ENCODE measurements at places on chromosomes 3 and 15. TPM values are rescaled to one million over a fixed set of nuclear protein-coding genes. Genes with fewer than 3 reads are reported as not detected.

The ATP10A gene
- total RNA-seq: 4.4 TPM

DNA sequence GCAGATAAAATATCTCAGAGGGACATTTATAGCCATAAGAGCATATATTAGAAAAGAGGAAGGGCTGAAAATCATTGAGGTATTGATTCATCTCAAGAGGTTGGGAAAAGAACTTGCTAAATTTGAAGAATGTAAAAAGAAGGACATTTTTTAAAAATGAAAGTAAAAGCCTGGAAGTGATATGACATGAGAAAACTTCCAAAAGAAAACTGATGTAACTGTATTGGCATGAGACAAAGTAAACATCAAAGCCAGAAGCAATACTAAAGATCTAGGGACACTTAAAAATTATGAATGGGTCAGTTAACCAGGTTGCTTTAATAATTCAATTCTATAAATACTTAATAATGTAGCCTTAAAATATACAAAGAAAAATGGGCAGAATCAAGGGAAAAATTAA lies 31.9 kb downstream of the CEP63 start:
- DNase-seq: peak; percentile 44

GRCh38 chr3:30332196-30333021 lies 274.0 kb upstream of the TGFBR2 start:
- no peak for DNase-seq

DNA sequence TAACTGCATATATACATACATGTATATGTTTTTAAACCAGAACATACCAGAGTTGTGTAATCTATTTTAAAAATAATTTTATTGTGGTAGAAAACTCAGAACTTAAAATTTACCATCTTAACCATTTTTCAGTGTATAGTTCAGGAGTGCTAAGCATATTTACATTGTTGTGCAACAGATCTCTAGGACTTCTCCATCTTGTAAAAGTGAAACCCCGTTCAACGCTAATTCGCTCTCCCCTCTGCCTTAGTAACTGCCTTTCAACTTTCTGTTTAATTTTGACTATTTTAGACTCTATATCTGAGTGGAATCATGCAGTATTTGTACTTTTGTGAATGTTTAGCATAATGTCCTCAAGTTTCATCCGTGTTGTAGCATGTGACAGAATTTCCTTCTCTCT lies 51.8 kb upstream of the SSR3 start:
- no peak for DNase-seq

- DNase-seq: no peak
Observed at GRCh38 chr15:22930782-22931484, 49.2 kb downstream of the CYFIP1 start.

DNA sequence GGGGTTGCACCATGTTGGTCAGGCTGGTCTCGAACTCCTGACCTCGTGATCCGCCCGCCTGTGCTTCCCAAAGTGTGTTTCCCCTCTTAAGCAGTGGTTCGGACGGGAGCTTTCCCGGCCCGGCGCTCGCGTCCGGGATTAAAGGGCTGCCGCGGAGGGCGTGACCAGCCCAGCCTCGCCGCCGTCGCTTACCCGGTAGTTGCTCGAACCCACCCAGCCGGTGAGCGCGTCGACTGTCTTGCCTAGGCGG lies 513 bp downstream of the CLASP2 start:
- DNase-seq: peak; percentile 57

DNA sequence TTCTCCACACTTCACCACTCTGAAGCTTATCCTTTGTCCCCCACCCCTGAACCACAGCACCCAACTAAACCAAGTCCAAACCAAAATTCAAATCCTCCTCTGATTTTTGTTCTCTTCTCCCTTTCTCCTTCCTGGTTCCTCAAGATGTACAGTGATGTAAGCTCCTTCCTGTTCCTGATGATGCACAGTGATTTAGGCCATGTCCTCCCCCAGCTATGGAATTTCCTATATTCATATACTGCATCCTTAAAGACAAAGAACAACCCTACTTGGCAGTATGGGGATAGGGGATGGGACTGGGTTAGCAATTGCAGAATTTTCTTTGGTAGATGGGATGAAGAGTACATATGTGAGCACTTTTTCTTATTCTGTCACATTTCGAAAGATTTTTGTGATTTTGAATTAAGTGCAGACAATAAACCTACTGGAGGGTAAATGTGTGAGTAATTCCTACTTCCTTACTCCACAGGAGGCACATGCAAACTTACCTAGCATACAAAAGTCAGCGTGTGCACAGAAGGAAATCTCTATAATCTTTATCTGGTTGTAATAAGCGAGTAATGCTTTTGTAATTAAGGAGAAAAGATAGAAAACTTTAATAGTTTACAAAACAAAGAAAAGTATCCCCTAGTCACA lies 125.0 kb downstream of the ANO10 start:
- DNase-seq: no peak

The KIF23 gene
- total RNA-seq: 48.6 TPM

The NR2E3 gene
- total RNA-seq: 0.63 TPM

The CGNL1 gene
- total RNA-seq: 11.0 TPM

GRCh38 chr15:90761629-90762028 lies 44.5 kb downstream of the BLM start:
- no peak for DNase-seq

GRCh38 chr3:126994661-126995245 lies 11.8 kb downstream of the PLXNA1 start:
- DNase-seq: peak; percentile 25

GRCh38 chr15:62606376-62607113 lies 436.0 kb upstream of the TPM1 start:
- DNase-seq: peak; percentile 99

DNA sequence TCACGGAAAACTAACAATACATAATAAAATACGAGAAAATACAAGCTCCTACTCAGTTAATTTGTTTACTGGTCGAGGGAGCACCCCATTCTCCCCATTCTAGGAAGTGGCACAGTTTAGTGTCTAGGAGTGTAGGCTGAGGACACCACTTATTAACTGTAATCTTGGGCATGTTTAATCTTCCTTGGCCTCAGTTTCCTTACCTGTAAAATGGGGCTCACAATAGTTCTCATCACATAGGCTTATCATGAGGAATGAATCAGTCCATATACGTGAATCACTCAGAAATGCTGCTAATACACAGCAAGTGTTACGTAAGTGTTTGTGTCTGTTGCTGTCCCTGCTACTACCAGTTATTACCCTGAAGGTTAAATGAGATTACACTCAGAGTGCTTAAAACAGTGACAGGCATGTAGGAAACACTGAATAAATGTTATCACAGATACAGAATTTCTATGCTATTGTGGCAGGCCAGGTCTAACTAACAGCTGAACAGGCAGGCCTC lies 210.2 kb downstream of the OSBPL10 start:
- no peak for DNase-seq

The SYNPR gene
- not detected for total RNA-seq

DNA sequence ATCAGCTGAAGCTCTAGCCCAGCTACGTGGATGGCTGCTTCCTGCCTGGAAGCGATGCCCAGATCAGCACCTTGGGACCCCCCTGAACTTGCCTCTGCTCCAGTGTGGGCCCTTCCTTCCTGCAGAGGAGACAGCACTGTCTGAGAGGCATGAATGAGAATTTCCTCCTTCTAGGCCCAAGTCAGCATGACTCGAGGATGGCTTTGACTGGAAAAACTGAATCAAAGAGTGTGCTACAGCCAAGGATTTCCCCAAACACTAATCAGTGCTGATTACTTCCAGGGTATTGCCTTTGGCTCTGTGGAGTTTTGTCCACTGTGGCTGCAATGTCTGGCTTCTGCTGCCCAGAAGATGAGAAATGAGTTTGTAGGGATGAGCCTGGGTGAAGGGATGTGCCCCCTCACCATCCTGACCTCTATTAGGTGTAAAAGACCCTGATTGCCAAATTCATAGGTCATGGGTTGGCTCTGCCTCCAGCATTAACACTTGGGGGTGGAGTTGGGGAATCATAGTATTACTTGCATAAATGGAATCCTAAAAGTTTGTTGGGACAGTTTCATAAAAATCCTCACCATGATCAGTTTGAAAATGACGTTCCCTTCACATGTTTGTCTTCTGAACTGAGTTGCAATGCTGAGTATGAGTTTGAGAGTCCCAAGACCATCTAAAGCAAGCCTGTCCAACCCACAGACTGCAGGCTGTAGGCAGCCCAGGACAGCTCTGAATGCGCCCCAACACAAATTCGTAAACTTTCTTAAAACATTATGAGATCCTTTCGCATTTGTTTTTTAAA lies 36.7 kb downstream of the FLNB start:
- peak; percentile 80 for DNase-seq

DNA sequence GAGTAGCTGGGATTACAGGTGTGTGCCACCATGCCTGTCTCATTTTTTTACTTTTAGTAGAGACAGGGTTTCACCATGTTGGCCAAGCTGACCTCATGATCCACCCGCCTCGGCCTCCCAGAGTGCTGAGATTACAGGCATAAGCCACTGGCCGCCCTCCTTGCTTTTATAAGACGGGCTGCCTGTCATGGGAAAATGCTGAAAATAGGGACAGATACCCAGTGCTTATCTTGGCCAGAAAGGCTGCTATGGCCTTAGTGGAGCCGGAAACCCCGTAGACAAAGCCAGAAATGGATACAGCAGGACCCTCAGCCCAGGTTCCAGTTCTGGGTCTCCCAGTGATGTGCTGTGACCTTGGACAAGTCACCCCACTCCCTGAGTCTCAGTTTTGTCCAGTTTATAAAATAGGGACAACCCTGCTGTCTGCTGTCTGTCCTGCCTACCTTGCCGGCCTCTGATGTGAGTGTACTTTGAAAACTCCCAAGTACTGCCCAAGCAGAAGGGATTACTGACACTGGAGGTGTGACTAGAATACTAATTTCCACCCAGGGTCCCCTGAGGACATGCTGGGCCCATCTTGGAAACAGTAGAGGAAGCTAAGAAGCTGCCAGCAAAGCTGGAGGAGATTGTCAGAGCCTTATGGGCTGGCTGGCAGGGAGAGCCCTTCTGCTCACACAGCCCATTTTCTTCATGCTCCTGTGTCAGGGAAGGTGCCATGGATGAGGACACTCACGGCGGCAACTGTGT lies 59.6 kb downstream of the BDH1 start:
- no peak for DNase-seq

DNA sequence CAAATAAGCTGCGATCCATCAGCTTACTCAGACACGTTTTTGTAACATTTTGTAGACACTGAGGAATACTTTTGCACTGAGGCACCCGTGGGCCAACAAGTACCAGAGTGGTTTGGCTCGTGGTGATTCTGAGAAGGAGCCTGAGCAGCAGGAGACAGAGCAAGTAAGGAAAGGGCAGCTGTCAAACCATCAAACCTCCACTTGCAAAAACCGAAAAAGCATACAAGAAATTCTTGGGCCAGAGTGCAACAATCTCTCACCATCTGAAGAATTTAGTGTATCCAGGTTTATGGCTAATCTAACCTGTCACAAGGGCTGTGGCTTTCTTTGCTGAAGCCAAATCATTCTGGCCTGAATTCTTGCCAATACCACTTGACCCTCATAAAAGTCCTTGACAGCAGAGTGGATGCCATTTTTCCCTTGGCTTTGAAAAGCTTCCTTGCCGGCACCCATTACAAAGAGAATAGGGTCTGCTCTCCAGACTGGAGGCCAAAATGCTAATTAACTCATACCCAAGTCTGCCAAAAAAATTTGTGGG lies 56.7 kb downstream of the MYO1E start:
- DNase-seq: peak; percentile 82

- DNase-seq: no peak
Observed at GRCh38 chr15:43930556-43930955, 103.8 kb downstream of the WDR76 start.

DNA sequence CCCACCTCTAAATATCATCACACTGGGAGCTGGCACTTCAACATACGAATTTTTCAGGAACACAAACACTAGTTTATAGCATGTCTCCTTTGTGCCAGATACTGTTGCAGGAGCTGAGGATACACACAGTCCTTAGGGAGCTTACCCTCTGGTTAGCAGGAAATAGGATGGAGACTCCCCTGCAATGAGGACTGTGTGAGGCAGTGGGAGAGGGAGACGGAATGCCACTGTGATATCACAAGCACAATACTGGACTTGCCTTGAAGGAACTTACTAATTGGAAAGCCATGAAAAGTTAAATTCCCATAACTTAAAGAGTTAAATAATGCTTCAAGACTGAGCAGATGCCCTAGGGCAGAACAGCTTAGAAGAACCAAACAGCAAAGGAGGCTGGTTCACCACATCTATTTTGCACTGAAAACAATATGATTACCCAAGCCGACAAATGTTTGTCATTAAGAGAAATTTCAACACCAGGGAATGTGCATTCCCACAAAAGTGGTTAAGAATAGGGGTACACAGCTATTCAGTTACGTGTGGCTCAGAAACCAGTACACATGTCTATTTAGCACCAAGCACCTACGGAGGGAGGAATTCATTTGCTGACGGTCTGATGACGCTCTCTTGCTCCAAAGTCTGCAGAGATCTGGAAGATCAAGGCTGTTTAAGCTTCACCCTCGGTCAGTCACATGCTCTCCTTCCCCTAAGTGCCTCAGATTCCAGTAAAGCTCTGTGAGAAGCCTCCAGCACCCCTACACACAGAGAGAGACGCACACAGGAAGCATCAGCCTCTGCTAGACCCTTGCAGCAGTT lies 5.2 kb downstream of the TBC1D2B start:
- peak; percentile 89 for DNase-seq

- no peak for DNase-seq
Observed at GRCh38 chr3:9190276-9190675, 59.2 kb downstream of the SRGAP3 start.

DNA sequence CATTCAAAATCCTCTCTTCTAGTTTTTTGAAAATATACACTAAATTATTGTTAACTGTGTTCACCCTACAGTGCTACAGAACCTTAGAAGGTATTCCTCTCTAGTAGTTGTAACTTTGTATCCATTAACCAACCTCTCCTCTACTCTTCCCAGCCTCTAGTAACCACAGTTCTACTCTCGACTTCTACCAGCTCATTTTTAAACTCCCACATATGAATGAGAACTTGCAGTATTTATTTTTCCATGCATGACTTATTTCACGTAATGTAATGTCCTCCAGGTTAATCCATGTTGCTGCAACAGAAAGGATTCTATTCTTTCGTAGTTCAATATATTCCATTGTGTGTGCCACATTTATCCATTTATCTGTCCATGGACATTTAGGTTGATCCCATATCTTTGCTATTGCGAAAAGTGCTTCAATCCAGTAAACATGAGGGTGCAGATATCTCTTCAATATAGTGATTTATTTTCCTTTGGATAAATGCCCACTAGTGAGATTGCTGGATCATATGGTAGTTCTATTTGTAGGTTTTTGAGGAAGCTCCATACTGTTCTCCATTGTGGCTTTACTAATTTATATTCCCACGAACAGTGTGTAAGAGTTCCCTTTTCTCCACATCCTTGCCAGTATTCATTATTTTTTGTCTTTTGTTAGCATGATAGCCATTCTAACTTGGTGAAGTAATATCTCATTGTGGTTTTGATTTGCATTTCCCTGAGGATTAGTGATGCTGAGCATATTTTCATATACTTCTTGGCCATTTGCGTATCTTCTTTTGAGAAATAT lies 113.7 kb upstream of the SMAD3 start:
- peak; percentile 48 for DNase-seq

DNA sequence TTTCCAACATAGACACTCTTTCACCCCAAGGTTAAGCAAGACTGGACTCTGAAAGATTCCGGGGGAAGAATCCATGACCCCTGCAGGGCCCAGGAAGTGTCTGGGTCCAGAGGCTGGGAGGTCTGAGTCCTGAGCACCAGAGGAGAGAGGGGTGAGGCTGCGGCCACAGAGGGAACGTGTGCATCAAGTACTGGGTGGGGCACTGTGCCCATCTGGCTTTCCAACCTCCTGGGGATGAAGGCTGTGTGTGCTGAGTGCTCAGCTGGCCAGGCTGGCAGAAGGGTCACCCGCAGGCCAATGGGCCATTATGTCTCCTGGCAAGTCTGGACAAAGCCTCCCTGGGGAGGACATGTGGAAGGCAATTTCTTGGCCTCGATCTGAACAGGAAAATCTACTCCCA lies 3.3 kb downstream of the CHRNA3 start:
- no peak for DNase-seq

The SEMA5B gene
- 0.41 TPM for total RNA-seq

Measured in fibroblast of the aortic adventitia (primary cell).